Choroid plexus epithelial cell (primary cell): ENCODE measurements at places on chromosomes 6 and 20.

- DNase-seq, result no peak
Measured at GRCh38 chr6:101392586-101393230, 800 bp upstream of the GRIK2 start.

GRCh38 chr6:73177221-73177944 is 47.9 kb downstream of the KHDC1L start:
- DNase-seq, result no peak

- no peak for DNase-seq
Measured at GRCh38 chr6:150691463-150691862, 91.8 kb downstream of the PLEKHG1 start.

GRCh38 chr20:59032713-59033059 is 551 bp upstream of the ATP5F1E start:
- DNase-seq, result no peak

DNA sequence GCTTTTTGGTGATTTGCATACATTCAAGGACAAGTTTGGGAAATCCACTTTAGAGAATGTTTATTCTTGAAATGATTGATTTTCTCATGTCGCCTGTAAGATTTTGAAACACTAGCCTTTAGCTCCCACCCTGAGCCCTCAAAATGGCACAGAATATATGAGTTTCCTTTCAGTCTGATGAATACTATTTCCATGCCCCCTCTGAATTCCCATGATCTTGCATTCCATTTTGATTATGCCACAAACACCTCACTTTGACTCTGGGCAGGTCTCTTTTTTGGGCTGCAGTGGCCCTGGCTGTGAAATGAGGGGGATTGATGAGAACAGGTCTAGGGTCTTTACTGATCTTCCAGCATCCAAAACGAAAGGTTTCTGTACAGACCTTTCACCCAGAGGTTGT is 50.4 kb downstream of the SULF2 start:
- no peak for DNase-seq
